ENCODE measurements at places on chromosomes 5 and 9.

DNA sequence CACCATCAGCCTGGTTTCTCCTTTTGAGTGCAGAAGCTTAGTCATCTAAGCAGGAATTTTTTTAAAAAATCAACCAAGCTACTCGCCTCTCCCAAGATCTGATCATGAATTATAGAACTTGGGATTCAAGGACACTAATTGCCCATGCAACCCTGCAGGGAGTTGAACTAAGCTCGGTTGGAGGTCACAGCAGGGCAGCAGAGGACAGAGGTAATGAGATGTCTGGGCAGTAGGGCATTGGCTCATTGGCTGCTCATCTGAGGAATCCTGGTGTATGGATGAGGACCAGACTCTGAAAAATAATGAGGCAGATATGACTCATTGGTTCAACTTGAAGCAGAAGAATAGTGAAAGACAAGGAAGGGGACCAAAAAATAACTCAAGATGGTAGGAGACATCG is 111.8 kb upstream of the TLE1 start:
- no peak for DNase-seq

- DNase-seq = no peak
Measured at GRCh38 chr5:17470064-17470463, 28.0 kb upstream of the TAF11L2 start.

GRCh38 chr9:126877418-126877817 is 17.0 kb downstream of the ZBTB34 start:
- DNase-seq = no peak

GRCh38 chr5:173733425-173733824 is 117.0 kb upstream of the BOD1 start:
- no peak for DNase-seq

DNA sequence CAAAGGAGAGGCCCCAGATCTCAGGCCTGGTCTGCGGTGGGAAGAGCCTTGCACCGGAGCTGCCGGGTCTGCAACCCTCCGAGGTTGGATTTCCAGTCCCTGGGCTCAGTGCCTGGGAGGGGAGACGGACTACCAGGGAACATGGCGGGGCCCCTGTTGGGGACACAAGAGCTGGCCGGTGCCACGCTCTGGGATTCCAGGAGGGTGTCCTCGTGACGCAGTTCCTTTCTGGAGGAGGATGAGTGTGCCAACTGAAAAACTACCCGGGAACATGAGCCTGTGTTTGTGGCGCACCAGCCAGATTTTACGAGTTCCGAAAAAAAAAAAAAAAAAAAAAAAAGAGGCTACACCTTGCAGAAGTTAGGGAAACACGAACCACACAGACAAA is 9.0 kb downstream of the NRARP start:
- DNase-seq = no peak

GRCh38 chr5:59746241-59746765 is 147.2 kb downstream of the PDE4D start:
- DNase-seq = no peak

DNA sequence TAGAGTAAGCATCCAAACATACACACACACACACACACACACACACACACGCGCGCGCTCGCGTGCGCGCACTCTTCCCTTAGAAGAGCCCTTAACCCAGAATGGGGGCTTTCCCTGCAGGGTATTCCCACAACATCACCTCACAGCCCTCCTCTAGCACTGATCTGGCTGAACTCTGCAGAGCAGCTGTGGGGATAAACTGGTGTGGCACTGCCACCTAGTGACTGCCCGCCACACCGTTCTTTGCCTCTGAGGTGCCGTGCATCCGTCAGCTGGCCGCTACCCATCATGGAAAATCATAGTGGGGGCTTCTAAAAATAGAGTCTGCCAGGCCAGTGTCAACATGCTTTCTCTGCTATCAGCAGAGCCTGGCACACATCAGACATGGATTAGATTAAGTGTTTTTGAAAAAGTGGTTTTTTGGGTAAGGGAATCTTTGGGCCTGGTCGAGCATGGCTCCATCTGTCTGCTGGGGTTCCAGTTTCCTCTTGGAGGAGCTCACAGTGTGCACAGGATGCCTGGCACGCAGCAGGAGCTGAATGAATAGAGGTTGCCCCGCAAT is 88.1 kb downstream of the KCNN2 start:
- peak; percentile 21 for DNase-seq

DNA sequence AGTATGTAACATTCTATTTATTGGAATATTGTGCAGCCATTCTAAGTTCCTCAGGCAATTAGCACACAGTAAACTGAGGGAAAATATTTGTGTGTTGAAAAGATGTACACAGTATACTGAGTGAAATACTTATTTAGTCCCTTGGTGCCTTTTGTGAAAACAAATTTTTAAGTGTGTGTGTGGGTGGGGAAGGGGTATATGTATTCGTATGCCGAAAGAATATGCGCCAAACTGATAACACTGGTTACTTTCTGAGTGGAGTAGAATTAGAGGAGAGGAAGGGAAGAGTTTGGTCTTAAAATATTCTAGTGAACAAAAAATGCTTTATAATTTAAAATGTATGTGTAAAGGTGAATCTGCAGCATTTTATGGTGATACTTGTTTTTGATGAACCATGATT is 3.1 kb downstream of the DCP2 start:
- DNase-seq = no peak

GRCh38 chr9:136050701-136051452 is 44.2 kb downstream of the NACC2 start:
- no peak for DNase-seq

DNA sequence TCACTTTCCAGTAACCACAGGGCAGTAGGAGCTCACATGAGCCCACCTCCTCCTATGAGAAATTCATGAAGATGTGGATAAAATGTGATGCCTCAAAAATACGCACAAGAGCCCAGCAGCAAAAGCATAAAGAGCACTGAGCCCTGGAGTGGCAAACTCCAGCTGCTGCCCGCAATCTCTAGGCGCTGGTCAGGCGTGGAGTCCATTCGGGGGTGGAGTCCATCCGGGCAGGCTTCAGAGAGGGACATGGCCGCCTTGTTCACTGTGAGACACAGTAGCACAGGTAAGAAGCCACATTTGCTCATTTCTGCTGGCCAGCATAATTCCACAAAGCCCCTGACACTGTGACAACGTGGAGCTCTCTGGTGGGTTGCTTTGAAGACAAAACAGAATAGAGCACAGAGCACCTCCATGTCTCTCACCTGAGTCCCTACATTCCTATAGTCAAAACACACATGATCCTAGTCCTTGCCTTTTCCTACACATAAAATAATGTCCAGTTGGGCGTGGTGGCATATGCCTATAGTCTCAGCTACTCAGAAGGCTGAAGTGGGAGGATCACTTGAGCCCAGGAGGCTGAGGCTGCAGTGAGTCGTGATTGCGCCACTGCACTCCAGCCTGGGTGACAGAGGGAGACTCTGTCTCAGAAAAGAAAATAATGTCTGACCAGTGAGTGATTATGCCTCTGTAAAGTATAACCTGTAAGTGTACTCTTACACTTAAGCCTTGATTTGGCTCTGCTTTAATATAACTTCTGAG is 365.2 kb downstream of the GADD45G start:
- DNase-seq = no peak

DNA sequence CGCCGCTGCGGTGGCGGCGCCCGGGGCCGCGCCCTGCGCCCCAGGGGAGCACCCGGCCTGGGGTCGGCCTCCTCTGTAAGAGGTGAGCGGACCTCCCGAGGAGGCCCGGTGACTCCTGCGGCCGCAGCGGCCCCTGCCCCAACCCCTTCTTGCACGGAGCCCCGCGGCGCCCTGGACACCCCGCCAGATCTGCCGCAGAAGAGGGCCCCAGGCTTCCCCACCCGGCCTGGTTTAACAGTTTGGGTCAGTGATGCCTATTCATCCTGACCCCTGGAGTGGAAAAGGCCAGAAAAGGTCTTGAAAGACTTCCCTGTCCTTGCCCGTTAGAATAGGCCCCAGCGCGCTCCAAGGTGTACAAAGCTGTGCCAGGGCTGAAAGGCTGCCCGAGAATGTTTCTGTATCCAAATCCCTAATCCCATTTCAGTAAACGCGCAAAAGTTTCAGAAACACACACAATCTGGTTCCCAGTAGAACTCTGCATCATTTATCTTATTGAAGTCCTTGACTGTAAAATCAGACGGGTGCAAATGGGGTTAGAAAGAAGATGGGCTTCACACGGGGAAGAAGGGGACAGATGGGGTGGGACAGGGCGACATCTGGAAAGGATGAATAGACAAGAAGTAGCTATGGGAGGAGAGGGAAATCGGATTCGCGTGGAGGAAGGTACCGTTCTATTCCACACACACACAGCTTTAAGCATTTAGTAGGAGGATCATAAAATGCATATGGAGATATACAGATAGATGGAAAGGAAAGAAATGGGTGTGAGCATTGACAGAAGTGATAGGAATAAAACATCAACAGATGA is 1.1 kb upstream of the SSBP2 start:
- peak; percentile 1 for DNase-seq

DNA sequence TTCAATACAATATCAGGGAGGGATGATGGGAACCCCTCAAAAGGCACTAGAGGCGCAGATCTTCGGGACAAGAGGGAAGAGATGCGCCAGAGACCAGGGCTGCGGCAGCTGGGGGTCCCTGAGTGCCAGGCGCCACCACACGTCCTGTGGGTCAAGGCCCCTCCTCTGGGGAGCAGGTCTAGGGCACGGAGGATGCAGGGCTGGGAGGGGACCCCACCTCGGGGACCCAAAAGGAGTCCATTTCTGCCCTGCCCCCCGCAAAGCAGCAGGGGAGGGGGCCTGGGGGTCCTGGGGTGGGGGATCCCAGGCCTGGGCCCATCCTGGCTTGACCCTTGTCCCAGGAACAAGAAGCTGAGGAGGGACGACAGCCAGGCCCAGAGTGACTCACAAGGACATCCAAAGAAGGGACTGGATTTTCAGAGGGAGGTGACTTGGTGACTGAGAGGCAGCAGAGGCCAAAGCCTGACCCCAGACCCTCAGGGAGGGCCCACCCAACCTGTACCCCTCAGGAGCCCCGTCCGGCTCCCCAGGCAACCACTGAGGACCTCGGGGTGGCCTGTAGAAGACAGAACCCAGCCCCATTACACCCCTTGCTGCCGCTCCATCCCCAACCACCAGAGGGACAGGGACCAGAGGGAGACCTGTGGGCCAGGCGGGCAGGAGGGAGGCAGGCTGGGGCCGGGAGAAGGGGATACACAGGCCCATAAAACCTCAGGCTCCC is 54.2 kb downstream of the LRSAM1 start:
- DNase-seq = no peak

DNA sequence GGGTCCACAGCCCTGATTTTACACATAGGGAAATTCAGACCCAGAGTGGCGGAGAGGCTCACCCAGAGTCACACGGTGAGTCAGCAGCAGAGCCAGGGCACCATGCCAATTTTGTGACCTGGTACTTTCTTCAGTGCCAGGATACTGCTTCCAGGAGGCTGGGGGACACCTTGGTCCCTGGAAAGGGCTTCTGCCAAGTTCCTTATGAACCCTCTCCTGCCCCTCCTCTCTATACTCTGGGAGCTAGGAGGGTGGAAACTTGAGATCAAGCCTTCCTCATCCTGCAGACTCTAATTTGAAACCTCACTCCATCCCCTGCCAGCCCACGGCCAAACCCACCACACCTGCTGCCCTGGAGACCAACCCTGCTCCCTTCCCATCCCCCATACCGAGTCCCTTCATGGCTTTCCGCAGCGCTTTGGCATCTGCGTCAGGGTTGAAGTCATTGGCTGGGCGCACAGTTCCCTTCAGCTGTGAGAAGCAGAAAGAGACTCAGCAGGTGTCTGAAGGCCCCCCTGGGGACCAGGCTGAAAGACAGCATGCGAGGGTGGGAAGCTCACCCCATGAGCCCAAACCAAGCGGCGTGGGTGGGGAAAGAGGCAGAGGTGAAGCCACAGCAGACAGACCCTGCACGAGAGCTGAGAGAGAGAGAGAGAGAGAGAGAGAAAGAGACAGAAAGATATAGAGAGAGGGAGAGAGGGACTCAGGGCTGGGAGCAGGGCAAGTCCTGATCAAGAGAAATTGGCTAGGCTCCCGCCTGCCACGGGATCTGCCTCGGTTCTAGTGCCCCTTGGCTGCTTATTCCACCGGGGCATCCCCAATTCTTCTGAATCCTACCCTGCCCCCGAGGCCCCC is 33.5 kb downstream of the ANXA6 start:
- no peak for DNase-seq

DNA sequence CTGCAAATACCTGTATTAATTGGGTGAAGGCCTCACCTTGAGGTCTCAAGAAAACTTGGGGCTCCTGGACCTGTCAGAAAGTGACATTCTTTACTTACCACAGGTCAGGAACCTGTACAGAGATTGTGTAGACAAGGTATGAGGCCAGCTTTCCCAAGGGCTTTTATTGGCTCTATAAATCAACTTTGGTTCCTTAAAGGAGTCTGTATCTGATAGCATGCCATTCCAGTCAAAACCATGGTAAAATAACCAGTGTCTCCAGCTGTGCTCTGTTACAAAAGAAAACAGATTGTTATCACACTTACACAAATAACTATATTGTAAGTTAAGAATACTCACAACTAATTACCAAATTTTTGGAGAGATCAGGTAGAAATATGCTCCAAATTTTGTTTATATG is 64.5 kb downstream of the COL15A1 start:
- DNase-seq = no peak

- DNase-seq = no peak
Measured at GRCh38 chr9:136847088-136847825, 2.0 kb upstream of the PHPT1 start.

DNA sequence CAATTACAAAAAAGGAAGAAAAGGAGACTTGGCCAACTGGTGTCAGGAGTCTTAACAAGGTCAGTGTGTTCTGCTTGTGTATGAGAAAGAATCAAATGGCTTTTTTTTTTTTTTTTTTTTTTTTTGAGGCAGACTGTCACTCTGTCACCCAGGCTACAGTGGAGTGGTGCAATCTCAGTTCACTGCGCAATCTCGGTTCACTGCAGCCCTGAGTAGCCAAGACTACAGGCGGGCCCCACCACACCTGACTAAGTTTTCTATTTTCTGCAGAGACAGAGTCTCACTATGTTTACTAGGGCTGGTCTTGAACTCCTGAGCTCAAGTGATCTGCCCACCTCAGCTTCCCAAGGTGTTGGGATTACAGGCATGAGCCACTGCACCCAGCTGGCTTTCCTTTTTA is 3.1 kb upstream of the IL7R start:
- no peak for DNase-seq

- no peak for DNase-seq
Measured at GRCh38 chr5:33297760-33298216, 143.0 kb upstream of the TARS1 start.

- no peak for DNase-seq
Measured at GRCh38 chr9:463455-464171, 248.9 kb downstream of the DOCK8 start.

- DNase-seq = no peak
Measured at GRCh38 chr9:3136230-3136629, 292.3 kb upstream of the PUM3 start.

DNA sequence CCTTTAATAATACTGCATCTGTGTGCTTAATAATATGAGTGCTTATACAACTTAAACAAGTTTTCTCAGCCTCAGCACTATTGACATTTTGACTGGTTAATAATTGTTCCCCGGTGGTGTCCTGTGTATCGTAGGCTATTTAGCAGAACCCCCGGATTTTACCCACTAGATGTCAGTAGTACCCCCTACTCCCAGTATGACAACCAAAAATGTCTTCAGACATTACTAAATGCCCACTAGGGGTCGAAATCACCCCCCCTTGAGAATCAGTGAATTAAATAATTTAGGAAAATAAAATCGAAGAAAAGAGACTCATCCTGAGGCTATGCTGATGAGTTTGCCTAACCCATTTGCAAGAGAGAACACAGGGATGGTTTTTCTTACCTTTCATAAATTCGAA is 166.3 kb downstream of the ATP10B start:
- no peak for DNase-seq

Measured in activated CD4-positive, alpha-beta T cell treated with anti-CD3 and anti-CD28 coated beads, Interleukin-2, amount 50 U/mL, for 24 hours (primary cell).